ENCODE measurements at places on chromosomes 6 and 20.

DNA sequence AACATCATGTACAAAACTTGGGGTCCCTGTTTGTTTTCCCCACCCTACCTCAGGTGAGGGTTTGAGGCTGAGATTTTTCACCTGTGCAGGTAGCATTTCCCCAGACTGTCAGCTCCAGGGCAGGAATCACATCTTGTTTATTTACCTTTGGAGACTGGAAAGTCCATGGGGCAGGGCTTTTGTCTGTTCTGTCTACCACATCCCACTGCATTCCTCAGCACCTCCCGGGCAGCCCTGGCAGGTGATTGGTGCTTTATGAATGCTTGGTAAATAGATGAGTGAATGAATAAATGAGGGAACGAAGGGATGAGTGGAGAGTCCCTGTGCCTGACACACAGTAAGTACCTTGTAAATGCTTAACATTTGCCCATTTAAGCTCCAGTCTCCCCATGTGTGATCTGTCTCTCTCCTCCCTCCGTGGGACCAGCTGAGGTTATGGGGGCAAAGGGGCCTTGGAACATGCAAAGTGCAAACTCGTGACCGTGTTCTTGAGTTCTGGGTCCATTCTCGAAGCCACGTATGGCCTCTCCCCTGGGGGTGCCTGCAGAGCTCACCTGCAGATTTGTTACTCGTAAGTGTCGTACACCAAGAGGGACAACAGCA, 69.7 kb upstream of the PMEPA1 start:
- DNase-seq: no peak

DNA sequence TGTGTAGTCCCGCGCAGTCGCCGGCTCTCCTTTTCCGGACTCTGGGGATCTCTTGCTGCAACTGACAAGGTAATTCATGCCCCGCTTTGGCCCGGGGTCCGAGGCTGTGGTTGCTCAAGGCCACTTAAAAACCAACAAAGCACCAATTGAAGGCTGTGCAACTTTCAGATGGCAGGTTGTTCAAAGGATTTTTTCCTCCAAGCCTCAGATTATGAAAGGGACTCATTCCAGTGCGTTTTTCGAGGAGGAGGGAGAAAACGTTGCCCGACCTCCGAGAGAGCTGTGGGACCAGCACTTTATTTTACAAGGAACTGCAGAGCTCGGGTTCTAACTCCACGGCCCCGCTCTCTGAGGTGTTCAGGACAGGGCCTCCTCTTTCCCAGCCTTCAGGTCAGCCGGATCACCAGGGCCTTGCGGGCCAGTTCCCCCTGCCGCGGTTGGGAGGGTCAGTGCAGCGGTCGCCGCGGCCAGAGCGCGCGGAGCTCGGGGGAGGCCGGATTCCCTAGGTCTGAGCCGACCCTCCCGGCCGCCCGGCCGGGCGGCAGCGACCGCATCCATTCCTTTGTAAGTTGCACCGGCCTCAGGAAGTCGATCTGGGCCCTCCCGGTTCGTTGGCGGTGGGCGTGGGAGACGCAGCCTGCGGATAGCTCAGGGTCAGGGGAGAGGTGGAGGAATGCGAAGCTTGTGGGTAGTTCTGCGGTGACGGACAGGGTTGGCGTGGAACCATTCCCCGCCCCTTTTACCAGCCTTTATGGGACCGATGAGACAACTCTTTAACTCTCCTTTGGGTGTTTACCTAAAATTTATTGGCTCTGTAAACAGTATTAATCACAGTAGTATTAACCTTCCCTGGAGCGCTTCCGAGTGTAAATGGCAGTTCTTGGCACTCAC, 1.6 kb downstream of the UTRN start:
- DNase-seq: peak; percentile 40

GRCh38 chr6:75800133-75800532, 51.1 kb downstream of the MYO6 start:
- no peak for DNase-seq

DNA sequence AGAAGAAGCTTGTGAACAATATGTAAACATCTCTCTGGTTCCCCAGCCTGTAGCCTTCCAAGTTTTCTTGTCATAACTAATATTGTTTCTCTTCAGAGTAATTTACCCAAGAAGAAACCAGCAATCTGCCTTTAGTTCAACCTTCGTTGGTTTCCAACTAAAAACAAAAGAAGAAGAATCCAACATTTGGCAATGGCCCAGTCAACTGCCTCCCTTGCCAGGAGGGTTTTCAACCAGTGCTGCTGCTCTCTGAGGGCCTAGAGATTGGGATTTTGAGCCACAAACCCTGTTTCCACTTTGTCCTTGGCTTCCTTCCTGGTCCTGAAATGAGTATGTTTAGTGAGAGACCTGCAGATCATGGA, 395.8 kb upstream of the CNR1 start:
- no peak for DNase-seq

DNA sequence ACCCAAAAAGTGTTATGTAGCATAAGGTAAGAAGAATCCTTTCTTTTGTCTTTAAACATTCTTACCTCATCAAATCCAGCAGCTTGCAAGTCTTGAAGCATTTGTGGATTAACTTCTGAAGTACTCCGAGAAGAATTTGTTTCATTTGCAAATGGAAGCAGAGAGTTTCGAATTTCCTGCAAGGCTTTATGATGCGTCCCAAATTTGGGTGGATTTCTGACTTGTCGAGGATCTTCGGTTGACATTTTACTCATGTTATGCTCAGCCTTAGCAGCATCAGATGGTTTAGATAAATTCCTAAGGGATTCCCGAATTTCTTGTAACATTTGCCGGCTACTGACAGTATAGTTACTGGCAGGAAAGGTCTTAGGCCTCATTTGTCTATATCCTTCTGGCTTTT, 16.2 kb downstream of the LATS1 start:
- no peak for DNase-seq

DNA sequence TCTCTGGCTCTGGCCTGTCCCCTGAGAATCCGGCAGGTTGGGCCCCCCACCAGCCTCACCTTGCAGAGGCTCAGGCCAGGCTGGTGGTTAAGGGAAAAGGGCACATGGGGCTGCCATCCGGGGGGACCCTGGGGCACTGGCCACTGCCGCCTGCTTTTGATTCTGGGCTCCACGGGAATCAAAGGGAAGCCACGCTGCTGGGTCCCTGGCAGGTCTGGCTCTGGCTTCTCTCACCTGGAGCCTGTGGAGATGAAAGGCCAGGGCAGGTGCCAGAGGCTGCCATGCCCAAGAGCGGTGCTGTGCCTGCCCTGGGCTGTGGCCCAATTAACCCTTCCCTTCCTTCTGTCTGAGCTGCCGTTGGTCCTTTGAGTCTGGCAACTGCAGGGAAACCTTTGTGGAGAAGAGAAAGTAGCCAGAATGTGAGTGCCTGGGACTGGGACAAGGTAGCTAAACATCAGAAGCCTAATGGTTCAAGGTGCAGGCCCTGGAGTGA, 9.4 kb upstream of the CDH22 start:
- no peak for DNase-seq

DNA sequence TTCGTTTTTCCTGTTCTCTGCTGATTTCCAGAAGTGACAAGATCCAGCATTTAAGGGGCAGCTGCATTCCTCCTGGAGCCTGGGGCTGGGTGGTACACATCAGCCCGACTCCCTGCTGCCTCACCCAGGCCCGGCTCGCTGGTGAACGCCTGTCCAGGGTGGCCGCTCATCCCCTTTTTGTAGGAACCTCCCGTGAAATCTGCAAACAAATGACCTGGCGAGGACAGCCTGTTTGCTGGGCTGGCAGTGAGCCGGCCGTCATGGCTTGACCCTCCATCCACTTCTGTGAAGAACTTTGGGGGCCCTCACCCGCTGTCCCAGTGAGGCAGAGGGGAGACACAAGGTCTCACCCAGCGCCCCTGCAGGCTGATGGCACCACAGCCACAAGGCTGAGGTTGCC, 39.0 kb downstream of the PYGB start:
- DNase-seq: no peak

DNA sequence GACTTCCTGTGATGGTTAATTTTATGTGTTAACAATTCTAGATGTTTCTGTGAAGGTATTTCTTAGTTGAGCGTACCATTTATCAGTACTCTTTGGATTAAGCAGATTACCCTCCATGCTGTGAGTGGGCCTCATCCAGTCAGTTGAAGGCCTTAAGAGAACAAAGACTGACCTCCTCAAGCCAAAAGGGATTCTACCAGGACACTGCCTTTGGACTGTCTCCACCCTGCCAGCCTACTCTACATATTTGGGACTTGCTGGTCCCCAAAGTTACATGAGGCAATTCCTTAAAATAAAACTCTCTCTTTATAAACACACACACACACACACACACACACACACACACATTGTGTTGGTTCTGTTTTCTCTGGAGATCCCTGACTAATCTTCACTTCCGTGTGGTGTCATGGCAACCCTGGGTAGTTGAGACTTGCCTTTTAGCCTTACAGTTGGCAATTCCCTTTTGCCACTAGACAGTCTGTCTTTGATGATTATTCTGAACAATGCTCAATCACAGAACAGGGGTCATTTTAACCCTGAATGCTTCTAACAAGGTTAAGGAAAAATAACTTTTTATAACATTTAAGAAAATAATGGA, 32.2 kb downstream of the MRAP2 start:
- no peak for DNase-seq

GRCh38 chr6:98039904-98040607, 757.0 kb upstream of the MMS22L start:
- no peak for DNase-seq

- DNase-seq: no peak
Observed at GRCh38 chr6:165849534-165850430, 186.7 kb upstream of the PDE10A start.

DNA sequence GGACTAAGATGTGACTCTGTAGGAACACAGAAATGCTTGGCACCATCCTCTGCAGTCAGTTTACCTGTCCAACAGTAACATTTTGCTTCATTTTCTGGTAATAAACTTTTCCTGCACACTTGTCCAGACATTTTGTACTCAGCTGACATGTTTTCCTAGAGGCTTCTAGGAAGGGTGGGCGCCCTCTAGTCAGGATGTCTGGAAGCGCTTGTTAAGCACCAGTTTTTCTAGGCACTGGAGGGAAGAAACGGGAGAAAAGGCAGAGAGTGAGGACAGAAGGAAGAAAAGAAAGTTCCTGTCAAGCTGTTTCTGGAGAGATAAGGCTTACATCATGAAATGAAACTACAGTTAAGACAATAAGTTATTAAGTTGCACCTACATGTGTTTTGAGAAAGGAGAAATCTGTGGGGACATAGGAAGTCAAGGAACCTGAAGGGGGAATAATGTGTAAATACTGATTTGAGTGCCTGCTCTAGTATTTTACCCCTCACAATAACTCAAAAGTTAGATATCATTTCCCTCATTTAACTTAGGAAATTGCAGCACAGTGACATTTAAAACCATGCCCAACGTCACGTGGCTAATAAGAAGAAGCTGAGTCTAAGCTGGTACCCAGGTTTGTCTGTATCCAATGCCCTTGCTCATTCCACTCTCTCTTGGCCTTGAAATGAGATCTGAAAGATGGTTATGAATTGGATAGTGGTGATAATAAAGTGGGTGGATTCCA, 42.7 kb upstream of the TNFRSF21 start:
- DNase-seq: no peak

- DNase-seq: peak; percentile 30
Observed at GRCh38 chr6:75285283-75285639, 669 bp upstream of the TMEM30A start.

DNA sequence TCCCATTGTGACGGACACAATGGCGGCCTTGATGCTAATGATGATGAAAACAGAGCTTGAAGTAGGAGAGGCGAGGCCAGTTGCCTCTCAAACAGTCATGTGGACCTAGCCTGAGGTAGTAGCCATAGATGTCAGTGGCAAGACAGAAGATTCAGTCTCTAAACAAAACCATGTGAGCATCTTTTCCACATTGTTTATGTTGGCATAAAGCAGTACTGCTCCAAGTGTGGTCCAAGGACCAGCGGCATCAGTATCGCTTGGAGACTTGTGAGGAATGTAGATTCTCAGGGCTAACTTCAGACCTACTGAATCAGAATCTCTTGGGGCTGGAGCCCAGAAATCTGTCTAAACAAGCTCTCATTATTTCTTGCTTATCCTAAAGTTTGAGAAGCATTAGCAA, 312.8 kb upstream of the JAG1 start:
- DNase-seq: no peak

DNA sequence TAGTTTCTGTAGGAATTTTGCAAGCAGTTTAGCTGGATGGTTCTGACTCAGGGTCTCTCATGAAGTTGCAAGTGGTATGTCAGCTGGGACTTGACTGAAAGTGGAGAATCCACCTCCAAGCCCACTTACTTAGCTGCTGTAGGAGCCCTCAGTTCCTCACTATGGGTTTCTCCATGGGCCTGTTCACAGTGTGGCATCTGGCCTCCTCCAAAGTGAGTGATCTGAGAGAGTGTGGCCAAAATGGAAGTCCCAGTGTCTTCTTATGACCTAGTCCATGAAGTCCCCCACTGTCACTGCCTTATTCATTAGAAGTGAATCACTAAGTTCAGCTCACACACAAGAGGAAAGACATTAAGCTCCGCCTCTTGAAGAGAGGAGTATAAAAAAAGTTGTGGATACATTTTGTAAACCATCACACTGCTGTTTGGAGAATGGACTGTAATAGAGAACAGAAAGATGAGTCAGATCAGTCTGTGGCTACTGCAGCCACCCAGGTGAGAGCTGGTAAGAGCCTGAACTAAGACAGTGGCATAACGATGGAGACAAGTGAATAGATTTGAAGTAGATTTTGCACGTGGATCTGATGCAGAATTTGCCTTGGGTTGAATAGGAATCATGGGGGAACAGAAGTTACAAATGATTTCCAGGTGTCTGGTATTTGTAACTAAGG, 4.9 kb upstream of the NELFCD start:
- no peak for DNase-seq

DNA sequence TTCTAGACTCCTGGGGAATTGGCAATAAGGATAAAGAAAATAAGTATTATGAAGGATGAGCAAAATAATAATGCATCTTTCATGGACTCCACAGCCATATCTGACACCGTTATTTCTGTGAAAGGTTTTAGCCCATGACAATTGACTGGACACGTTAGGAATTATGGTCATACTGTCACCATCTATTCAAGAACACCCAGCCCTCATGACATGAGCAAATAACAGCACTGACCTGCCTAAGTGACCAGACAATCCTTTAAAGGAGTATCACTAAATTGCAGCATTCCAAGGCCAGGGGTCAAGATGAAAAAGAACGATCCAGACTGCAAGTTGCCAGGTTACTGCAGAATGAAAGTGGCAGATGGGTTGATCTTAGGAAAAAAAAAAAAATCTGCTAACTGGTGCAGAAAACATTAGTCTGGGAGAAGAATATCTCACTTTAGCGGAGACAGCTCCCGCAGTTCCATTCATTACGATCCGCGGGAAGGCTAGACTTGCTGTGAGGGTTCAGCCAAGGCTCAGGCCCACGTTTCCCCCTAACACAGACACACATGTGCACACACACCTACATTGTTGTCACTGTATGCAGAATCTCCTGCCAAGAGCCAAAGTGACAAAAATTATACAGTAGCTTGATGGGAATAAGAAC, 237.7 kb upstream of the AGPAT4 start:
- DNase-seq: no peak

Data from GF-D8 (cell line).